ENCODE measurements at places on chromosomes 12 and 14.

GRCh38 chr14:58789736-58790135 is 152.0 kb downstream of the DACT1 start:
- DNase-seq, result no peak

- no peak for DNase-seq
Observed at GRCh38 chr14:34297786-34298520, 164.1 kb downstream of the SPTSSA start.

DNA sequence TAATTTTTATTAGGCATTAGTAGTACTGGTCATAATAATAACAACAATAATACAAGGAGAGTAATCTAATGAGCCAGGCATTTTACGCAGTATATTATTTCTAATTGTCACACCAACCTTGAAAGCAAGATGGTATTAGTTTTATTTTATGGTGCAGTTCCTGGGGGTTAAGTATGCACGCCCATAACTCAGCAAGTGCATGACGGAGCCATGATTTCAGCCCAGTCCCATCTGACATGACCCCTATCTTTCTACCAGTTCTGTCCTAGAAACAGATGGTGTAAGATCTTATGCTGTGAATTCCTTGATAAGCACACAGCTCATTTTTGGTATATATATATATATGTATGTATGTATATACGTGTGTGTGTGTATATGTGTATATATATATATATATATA is 106.0 kb downstream of the AEBP2 start:
- DNase-seq, result no peak

- no peak for DNase-seq
Observed at GRCh38 chr14:106069804-106070625, 543.6 kb downstream of the TMEM121 start.

DNA sequence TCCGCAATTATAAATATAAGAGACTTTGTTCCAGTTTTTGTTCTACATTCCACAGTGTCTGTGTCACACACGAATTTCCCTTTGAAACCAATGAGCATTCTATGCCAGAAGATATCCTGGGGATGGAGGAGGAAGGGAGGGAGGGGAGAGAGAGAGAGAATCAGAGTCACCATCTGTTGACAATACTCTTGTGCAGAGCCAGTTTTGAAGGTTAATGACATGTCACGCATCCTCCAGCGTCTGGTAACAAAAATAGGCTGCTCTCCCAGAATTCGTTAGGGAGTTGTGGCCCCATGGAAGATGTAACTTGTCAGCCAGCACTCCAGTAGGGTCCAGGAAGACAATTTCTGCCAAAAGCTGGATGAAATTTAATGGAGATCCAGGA is 213.5 kb upstream of the KRR1 start:
- no peak for DNase-seq

- no peak for DNase-seq
Observed at GRCh38 chr12:108313606-108314351, 25.3 kb downstream of the CMKLR1 start.

DNA sequence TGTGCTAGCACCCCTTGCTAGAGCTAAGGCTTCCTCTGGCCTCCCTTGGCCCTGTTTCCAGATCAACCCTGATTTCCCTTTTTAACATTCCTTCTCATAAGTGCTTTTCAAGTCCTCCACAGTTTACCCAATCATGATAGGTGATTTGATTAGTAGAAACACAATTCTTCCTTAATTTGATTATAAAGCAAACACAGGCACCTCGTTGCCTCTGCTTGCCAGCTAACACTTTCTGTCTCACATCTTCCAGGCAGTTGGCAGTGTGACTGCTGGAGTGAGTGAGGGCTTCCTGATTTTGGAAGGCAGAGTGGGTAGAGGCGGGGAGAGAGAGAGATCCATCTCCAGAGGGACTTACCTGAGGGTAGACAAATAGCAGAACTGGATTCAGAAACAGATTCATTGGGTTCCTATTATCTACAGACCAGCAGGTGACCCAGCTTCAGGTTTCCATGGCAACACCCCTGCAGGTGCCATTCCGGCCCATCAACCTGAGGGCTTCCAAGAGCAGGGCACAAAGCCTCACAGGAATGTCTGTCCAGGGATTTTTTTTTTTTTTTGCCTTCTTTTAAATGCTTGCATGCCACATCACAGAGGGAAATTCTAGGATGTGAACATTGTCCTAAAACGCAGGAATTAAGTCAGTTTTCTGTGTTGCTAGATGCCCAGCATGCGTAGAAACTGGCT is 77.7 kb downstream of the PLXNC1 start:
- DNase-seq, result no peak

DNA sequence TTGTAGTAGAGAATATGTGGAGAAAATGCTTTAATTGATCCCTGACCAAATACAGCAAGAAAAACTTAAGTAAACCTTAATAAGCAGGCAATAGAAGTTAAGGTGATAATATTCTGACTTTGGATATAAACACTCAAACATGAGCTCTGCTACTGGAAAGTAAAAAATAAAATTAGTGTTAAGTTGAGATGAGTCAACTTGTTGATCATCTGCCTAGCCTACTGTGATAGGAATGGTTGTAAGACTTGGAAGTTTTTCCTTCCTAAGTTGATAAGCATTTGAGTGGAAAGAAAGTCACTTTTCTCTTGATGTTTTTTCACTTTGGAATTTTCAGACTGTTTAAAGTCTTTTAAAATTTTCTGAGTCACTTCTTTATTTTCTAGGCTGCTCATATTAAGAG is 26.0 kb downstream of the ADIPOR2 start:
- DNase-seq, result no peak

DNA sequence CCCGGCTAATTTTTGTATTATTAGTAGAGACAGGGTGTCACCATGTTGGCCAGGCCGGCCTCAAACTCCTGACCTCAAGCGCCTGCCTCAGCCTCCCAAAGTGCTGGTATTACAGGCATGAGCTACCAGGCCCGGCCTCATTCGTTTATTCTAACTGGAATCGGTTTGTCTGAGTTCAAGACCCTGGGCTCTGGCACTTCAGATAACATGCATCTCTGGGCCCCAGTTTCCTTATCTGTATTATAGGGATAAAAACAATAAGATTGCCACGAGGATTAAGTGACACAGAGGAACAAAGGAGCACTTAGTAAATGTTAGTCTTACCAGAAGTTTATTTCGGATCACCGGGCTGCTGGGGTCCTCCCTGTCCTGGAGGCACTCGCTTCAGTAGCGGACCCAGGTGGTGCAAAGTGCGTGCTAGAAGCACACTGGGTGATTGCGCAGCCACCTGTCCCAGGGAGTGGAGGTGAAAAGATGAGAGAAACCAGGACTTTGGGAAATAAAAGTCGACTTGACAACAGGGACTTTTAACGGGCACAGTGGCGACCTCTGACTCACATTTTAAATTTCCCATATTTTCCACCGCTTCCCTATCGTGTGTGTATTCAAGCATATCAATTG is 37.5 kb downstream of the ACACB start:
- DNase-seq, result no peak

Measured in stimulated activated CD4-positive, alpha-beta T cell treated with anti-CD3 and anti-CD28 coated beads, Interleukin-1b, Interleukin-23, amount 100 ng/mL, for 1 hour (primary cell).